Fibroblast of villous mesenchyme (primary cell): ENCODE measurements at places on chromosomes 4 and X. TPM values are rescaled to one million over a fixed set of nuclear protein-coding genes. Genes with fewer than 3 reads are reported as not detected.

Gene DCAF8L1
- not detected in 2 replicates for total RNA-seq

Gene GUCY1A1
- 0.32 and 0.43 TPM in 2 replicates for total RNA-seq

Gene PALLD
- total RNA-seq, result 188 and 281 TPM in 2 replicates

Gene ATP1B4
- not detected in 2 replicates for total RNA-seq
